Aortic smooth muscle cell (primary cell): ENCODE measurements at places on chromosomes 4 and X. TPM values are rescaled to one million over a fixed set of nuclear protein-coding genes. Genes with fewer than 3 reads are reported as not detected.

DGKK gene
- not detected in 2 replicates for total RNA-seq

RIBC1 gene
- 0.79 and 0.93 TPM in 2 replicates for total RNA-seq

PPEF1 gene
- total RNA-seq: under 0.01 TPM in 1 of 2 replicates, not detected in the other

SASH3 gene
- total RNA-seq: not detected in 2 replicates

HSD17B13 gene
- under 0.01 and 0.06 TPM in 2 replicates for total RNA-seq

DDIT4L gene
- 0.92 and 5.2 TPM in 2 replicates for total RNA-seq
